ENCODE measurements at places on chromosomes 6 and 20. TPM values are rescaled to one million over a fixed set of nuclear protein-coding genes. Genes with fewer than 3 reads are reported as not detected.

Gene PLG
- total RNA-seq, result not detected

Gene RNASET2
- total RNA-seq, result 20.7 TPM

GRCh38 chr20:62873280-62873679 lies 11.7 kb upstream of the TCFL5 start:
- no peak for DNase-seq

- no peak for DNase-seq
Observed at GRCh38 chr6:134740473-134741199, 209.3 kb downstream of the ALDH8A1 start.

- DNase-seq, result no peak
Observed at GRCh38 chr20:50142812-50143211, 10.7 kb downstream of the PEDS1 start.

- peak; percentile 45 for DNase-seq
Observed at GRCh38 chr6:116008470-116009243, 52.0 kb downstream of the FRK start.

- DNase-seq, result no peak
Observed at GRCh38 chr6:121694389-121694788, 258.9 kb downstream of the GJA1 start.

Gene DOK5
- 20.1 TPM for total RNA-seq

GRCh38 chr20:51697096-51697826 lies 70.9 kb downstream of the ATP9A start:
- DNase-seq, result no peak

GRCh38 chr6:11744753-11745152 lies 33.9 kb downstream of the ADTRP start:
- peak; percentile 53 for DNase-seq

Gene SIGLEC1
- 2.2 TPM for total RNA-seq

- no peak for DNase-seq
Observed at GRCh38 chr6:34630040-34630439, 66.5 kb downstream of the ILRUN start.

GRCh38 chr6:134574491-134574890 lies 256.6 kb upstream of the SGK1 start:
- DNase-seq, result peak; percentile 5

- DNase-seq, result peak; percentile 62
Observed at GRCh38 chr6:168440520-168441433, at the start of gene SMOC2. Gene SMOC2, plus strand, starts transcription at chr6:168441184. Its CDS starts 187 bp downstream, at chr6:168441371.

Gene SCUBE3
- total RNA-seq, result 1.3 TPM

DNA sequence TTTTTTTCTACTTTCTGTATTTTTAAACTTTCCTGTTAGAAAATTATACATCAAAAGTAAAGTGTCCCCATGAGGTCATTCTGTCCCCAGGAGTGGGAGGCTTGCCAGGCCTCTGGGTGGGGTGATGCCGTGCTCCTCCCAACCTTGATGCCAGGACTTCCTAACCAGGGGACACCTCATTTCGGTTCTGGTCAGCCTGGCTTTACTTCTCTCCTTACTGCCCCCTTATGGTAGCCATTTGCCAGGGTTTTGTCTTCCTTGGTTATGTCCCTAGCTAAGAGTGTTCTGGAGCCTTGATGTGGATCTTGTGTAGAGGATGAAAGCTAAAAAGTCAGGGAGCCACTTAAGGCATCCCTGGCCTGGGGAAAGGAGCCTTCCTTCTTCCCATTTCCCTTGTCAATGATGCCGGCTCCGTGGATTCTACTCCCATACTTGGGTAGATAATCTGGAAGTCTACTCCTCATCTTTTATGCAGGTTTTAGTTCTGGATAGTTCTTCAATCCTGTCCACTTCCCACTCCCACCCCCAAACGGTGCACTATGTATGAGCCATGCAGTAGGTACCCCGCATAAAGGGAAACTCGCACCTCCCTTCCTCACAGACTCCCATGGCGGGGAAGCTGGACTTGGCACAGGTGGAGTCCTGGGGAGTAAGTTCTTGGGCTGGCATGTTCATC lies 164.1 kb upstream of the SALL4 start:
- peak; percentile 40 for DNase-seq

Data from tongue (tissue), 3 donors.